ENCODE measurements at places on chromosomes 3 and 15. TPM values are rescaled to one million over a fixed set of nuclear protein-coding genes. Genes with fewer than 3 reads are reported as not detected.
A peak's percentile ranks its signal among the peaks of the same experiment; 100 is the strongest.

PRICKLE2 gene
- total RNA-seq = 0.07 TPM

DNA sequence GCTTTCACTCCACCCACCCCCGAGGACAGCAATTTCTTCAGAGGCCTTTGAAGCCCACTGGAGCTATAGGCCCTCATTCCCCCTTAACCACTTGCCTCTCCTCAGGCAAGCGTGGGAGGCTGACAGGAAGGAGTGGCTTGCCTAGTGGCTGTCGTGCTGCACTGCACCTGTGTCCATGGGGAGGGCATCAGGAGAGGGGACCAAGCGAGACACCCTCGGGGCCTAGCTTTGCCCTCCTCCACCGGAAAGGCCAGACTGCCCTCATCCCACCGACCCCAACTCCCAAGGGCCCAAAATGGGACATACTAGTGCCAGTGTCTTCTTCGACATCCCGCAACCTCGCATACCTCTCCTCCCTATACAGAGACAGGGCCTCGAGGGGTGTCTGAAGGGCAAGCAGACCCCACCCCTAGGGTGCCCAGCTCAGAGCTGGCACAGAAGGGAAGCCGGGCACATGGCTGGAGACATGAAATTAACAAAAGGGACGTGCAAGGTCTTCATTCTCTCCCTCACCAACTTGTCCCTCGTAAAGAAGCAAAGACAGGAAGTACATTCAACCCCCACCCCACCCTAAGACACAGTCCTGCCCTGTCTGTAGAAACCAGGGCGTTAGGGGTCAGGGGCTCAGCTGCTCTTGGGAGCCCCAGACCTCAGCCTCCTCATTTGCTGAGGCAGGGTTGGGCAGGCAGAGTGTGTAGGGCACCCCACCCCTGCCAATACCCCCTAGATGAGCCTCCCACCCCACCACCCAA is 24.3 kb downstream of the VIPR1 start:
- H3K4me3 ChIP-seq = no peak overlapping the region
- H3K27ac ChIP-seq = no peak overlapping the region
- peaks cover 11% of the 10 kb centered on the region for H3K4me1 ChIP-seq

ZWILCH gene
- 36.9 TPM for total RNA-seq

DNA sequence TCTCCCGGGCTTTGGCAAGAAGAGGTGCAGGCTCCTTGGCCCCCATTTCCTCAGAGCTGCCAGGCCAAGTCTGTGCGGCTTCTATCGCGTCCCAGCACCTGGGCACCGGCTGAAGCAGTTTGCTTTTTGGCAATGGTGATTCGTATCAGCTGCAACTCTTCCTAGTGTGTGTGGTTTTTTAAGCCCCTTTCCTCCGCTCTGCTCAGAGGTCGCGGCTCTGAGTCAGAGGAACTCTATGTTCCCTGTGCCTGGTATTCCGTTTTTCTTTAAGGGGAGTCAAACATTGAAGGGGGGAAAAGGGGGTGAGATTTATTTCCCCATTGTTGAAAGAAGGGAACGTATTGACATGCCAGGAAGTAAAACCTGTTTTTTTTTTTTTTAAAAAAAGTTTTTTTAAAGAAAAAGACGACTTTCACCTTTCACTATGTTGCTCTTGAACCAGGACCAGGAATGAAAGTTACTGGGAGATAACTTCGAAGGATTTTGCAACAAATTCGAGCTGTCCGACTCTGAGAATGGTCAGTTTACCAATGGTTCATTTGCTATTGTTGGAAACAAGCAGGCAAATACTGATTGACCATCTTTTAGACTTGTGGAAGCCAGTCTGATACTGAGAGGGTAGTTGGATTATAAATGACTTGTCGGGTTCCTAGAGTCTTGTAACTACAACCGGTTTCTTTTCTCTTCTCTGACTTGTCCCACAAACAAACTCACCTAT is 1.1 kb downstream of the ARMC8 start:
- H3K27me3 ChIP-seq = no peaks in the 10 kb centered on the region
- DNase-seq = peak; percentile 60
- H3K36me3 ChIP-seq = peaks cover 30% of the 10 kb centered on the region
- H3K27ac ChIP-seq = peak overlapping the region; percentile 97

GRCh38 chr15:71538181-71538580 is 272.2 kb upstream of the NR2E3 start:
- H3K27ac ChIP-seq = no peak overlapping the region
- no peaks in the 10 kb centered on the region for H3K27me3 ChIP-seq
- no peaks in the 10 kb centered on the region for H3K36me3 ChIP-seq
- no peak overlapping the region for H3K4me3 ChIP-seq
- no peak for DNase-seq
- no peaks in the 10 kb centered on the region for H3K4me1 ChIP-seq

DNA sequence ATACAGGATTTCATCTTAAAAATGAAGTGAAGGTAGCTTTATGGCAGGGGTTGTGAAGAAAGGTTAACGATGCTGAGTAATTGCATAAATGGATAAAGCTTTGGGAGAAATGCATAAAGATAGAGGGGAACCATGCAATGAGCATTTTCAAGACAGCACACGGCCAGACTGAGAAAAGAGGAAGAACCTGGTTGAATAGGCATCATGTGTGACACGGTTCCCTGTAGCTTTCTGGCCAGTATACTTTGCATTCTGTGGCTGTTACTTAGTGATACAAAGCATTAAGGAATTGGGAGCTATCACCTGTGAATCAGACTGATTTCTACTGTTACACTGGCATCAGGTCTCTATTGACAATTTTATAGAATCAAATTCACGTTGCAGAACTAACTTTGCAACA is 33.3 kb downstream of the NR2C2 start:
- DNase-seq = no peak
- no peaks in the 10 kb centered on the region for H3K27me3 ChIP-seq
- H3K4me3 ChIP-seq = no peak overlapping the region
- peaks cover 4% of the 10 kb centered on the region for H3K36me3 ChIP-seq
- H3K4me1 ChIP-seq = no peaks in the 10 kb centered on the region
- no peak overlapping the region for H3K27ac ChIP-seq

DNA sequence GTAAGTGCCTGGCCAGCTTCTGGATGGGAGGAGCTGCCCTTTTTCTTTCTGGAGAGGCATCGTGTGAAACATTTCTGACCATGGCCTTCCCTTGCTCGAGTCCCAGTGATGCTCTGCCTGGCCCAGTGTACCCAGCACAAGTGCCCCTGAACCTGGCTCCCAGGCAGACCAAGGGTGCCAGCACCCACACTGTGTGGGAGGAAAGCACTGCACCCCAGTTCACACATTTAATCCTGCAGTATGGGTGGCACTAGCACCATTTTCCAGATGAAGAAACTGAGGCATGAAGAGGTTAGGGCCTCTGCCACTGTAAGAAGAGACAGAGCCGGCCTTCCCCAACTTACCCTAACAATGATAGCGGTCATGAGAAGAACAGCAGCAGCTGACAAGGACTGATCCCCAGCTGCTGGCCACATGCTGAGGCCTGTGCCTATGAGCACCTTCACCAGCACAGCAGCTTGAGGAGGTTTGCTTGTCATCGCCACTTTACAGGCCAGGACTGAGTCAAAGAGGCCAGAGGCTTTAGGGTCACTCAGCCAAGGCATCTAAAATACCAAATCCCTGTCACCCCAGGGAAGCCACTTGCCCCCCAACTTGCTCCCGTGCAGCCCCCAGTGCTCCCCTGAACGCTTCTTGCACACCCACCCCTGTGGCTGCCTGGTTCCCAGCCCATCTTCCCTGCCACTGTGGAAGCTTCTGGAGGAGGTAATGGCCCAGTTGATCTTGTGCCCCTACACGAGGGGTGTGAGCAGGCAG is 15.0 kb downstream of the PRR23E start:
- no peaks in the 10 kb centered on the region for H3K36me3 ChIP-seq
- no peaks in the 10 kb centered on the region for H3K4me1 ChIP-seq
- no peaks in the 10 kb centered on the region for H3K27me3 ChIP-seq
- H3K4me3 ChIP-seq = no peak overlapping the region
- DNase-seq = no peak

- peaks cover 78% of the 10 kb centered on the region for H3K27me3 ChIP-seq
- no peak overlapping the region for H3K27ac ChIP-seq
- H3K4me3 ChIP-seq = no peak overlapping the region
- no peaks in the 10 kb centered on the region for H3K36me3 ChIP-seq
- no peaks in the 10 kb centered on the region for H3K4me1 ChIP-seq
Observed at GRCh38 chr3:38545550-38545949, 49.4 kb downstream of the EXOG start.

DNA sequence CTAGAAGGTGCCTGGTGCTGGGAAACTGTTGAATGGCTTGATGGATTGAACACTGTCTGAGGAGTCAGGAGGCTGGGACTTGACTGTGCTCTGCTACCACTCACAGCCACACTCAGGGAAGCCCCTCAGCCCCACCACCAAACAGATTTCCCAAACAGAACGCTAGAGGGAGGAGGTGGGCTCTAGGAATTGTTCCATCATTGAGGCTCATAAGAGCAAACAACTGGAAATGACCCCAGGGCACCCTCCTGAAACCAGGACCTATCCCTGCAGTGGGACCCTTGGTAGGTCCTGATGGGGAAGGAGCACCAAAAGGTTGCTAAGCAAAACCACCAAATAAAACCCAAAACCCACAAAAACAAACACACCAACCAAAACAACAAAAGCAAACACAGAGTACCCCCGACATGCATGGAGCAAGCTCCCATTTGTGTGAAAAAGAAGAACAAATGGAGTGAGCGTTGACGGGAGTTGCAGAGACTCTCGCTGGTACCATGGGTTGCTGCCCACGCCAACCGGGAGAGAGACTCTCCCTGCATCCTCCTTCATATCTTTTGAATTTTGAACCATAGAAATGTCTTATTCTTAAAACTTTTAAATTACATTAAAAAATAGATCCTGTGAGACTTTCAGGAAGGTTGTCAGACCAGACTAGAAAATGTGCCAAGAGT is 45.6 kb downstream of the ABTB1 start:
- no peaks in the 10 kb centered on the region for H3K36me3 ChIP-seq
- peaks cover 28% of the 10 kb centered on the region for H3K27me3 ChIP-seq
- H3K4me3 ChIP-seq = no peak overlapping the region
- no peak overlapping the region for H3K27ac ChIP-seq

BFSP2 gene
- total RNA-seq = not detected

OR5K2 gene
- not detected for total RNA-seq

DNA sequence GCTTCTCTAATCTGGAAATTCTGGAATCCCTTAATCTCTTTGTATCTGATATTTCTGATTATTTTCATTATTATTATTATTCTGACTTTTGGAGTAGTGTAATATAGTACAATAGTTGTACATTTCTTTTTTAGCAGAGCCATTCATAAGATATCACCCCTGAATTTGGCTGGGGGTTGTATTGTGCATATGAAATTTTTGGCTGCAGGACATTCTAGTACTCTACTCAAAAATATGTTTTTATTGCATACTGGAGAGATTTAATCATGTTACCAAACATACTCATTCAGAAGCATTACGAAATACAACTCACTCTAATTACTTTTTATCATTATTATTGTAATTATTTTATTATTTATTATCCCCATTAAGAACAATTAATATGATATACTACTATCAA is 589.7 kb upstream of the KCNMB2 start:
- H3K4me1 ChIP-seq = no peaks in the 10 kb centered on the region
- no peak overlapping the region for H3K4me3 ChIP-seq
- H3K27me3 ChIP-seq = no peaks in the 10 kb centered on the region
- H3K36me3 ChIP-seq = no peaks in the 10 kb centered on the region
- H3K27ac ChIP-seq = no peak overlapping the region
- no peak for DNase-seq

DNA sequence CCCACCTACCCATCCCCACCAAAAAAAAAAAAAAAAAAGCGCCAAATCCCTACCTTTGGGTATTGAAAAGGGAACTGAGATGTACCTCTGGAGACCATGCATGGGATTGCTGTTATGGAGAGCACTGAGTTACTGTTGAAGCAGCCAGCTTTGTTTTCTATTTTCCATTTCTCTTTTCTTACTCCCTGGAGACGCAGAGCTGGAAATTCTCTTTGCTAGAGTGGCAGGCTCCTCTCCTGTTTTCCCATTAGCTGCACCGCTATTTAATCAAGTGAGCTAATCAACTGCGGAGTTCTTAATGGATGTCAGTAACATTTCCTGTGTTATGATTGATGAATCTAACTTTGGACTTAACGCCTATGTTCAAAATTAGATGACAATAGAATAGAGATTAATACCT is 136.1 kb upstream of the LMCD1 start:
- H3K4me1 ChIP-seq = no peaks in the 10 kb centered on the region
- H3K36me3 ChIP-seq = no peaks in the 10 kb centered on the region
- no peak overlapping the region for H3K4me3 ChIP-seq
- DNase-seq = no peak
- H3K27ac ChIP-seq = no peak overlapping the region

LRRC34 gene
- not detected for total RNA-seq

DNA sequence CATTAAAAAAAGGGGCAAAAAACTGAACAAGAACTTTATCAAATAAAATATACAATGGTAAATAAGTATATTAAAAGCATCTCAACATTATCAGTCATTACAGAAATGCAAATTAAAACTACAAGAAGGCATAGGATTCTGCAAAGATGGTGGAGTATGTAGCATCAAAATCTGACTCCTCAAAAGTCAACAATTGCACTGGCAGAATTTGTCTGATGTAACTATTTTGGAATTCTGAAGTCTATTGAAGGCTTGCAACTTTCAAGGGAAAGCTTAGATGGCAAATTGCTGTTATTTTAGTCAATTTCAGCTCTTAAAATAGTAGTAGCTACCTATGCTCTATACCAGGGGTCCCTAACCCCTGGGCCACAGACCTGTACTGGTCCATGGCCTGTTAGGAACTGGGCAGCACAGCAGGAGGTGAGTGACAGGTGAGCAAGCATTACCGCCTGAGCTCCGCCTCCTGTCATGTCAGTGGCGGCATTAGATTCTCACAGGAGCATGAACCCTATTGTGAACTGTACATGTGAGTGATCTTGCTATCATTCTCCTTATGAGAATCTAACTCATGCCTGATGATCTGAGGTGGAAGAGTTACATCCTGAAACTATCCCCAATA is 107.6 kb downstream of the TGFBR2 start:
- H3K4me1 ChIP-seq = no peaks in the 10 kb centered on the region
- H3K27me3 ChIP-seq = no peaks in the 10 kb centered on the region
- DNase-seq = no peak
- H3K36me3 ChIP-seq = no peaks in the 10 kb centered on the region

UBE2E2 gene
- 3.6 TPM for total RNA-seq

ZPLD1 gene
- not detected for total RNA-seq

DNA sequence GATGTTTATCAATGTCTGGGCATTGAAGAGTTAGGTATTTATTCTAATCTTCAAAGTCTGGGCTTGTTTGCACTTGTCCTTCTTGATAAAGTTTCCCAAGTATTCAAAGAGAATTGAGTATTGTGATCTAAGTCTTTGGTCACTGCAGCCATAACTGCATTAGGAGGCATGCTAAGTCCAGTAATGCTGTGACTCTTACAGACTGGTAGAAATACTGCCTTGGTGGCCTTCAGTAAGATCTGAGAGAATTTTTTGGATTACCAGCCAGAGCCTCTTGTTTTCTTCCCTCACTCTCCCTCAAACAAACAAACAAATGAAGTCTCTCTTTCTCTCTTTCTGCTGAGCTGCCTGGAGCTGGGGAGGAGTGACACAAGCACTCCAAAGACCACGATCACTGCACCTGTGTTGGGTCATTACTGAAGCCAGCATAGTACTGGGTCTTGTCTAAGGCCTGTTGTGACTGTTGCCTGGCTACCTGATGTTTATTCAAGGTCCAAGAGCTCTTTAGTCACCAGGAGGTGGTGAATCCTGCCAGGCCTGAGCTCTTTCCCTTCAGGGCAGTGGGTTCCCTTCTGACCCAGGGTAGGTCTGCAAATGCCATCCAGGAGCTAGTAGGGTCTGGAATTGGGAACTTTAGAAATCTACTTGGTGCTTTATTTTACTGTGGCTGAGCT is 14.8 kb upstream of the RBP2 start:
- no peaks in the 10 kb centered on the region for H3K4me1 ChIP-seq
- H3K4me3 ChIP-seq = no peak overlapping the region
- H3K27me3 ChIP-seq = no peaks in the 10 kb centered on the region
- no peaks in the 10 kb centered on the region for H3K36me3 ChIP-seq
- no peak for DNase-seq

All from K562 (cell line).